Liver (tissue), 10 donors: ENCODE measurements at places on chromosomes 16 and 17.
A peak's percentile ranks its signal among the peaks of the same experiment; 100 is the strongest.

DNA sequence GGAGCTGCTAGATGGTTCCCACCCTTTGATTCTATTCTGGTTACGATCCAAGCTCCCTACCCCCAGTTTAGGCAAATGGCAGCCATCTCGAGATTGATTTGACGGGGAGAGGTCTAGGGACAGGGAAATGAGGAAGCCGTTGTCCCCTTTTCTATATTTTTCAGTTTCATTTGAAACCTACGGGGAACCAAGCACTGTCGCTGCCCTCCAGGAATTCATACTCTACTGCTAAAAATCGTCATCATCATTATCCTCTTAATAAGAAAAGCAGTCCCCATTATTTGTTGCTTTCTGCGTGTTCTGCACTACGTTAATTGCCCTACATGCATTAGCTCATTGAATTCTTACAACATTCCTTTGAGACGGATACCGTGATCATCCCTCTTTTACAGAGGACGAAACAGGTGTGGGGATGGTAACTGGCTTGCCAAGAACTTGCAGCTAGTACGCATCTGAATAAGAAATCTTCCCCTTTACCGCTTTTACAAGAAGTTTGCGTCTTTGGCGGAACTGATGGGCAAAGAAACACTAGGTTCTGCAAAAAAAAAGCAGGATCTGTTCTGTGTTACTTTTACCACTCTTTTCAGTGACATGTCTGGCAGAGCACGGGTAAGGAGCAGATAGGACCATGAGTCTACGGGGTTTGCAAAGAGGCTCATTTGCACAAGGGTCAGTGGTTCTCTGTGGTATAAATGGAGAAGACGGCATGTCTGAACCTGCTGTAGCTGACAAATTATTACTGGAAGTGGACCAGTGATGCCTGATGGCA, 1.1 kb downstream of the CCP110 start:
- DNase-seq = peak; percentile 34

DNA sequence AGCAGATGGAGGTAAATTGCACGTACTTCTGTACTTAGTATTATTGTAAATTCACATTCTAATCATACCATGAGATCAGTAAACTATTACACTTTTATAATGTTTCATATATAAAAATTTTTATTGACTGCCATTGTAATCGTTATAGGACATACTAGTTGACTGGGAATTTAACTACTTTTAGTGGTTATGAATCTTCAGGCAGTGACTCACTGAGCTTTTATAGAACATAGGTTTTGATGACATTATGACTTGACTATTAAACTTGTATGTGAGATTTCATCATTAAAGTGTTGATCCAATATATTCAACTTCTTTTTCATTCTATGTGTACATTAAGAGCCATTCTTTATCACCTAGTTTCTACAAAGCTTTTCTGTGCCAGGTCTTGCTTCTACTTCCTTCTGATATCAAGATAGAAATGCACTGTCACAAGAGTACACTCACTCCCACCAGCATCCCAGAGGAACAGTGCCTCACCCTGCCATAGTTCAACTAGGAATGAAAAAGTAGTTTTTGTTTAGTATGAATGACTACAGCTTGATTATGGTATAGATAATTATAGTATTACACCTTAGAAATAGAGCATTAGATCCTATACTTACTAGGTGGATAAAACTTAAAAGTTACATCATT, 142.4 kb upstream of the RBL2 start:
- DNase-seq = no peak

- no peak for DNase-seq
Measured at GRCh38 chr17:72696156-72696555, 396.3 kb downstream of the SLC39A11 start.

GRCh38 chr17:68431661-68432071, 25.6 kb downstream of the WIPI1 start:
- no peak for DNase-seq

GRCh38 chr16:56547120-56547948, 17.5 kb upstream of the MT4 start:
- no peak for DNase-seq

- no peak for DNase-seq
Measured at GRCh38 chr17:82615084-82616020, 32.9 kb downstream of the WDR45B start.

DNA sequence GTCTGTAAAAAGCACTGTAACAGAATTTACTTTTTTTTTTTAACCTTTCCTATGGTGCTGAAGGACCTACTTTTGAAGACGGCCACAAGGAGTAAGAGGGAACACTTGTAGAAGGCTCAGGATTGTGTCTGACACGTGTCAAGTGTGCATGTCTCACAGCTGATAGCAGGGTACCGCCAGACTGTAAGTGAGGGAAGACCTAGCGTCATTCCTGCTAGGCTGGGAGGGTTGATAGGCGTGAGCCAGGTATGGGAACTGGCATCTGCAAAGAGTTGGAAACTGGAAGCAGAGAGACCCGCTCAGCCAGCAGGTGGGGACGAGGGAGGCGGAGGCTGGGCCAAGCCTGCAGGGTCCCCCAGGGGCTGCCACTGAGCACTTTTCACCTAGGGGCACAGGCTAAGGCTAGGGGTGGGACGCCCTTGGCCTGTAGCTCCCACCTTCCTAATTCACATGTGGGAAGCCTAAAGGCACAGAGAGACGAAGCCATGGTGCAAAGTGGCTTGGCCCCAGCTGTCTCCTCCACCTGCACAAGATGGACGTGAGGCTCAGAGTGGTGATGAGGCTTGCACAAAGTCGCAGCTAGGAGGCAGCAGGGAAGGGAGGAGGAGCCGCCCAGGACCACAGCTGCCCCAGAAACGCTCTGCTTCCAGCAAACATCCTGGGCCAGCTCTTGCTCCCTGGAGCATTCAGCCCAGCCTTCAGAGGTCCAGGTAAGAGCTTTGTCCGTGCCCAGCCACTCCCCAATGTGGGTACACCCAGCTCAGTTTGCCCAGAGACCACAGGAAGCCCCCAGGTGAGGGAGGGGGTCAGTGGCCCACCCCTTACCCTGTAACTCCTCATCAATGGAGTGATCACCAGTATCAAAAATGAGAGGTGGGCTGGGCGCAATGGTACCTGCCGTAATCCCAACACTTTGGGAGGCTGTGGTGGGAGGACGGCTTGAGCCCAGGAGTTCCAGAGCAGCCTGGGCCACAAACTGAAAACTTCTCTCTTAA, 18.9 kb downstream of the VASN start:
- DNase-seq = no peak
